ENCODE measurements at places on chromosomes 1 and 21.

GRCh38 chr21:28235169-28235895 lies 757.3 kb downstream of the LTN1 start:
- DNase-seq = peak; percentile 7

GRCh38 chr1:108893141-108893530 lies 16.4 kb downstream of the GPSM2 start:
- DNase-seq = no peak

GRCh38 chr21:41737651-41738324 lies 29.1 kb downstream of the RIPK4 start:
- no peak for DNase-seq

DNA sequence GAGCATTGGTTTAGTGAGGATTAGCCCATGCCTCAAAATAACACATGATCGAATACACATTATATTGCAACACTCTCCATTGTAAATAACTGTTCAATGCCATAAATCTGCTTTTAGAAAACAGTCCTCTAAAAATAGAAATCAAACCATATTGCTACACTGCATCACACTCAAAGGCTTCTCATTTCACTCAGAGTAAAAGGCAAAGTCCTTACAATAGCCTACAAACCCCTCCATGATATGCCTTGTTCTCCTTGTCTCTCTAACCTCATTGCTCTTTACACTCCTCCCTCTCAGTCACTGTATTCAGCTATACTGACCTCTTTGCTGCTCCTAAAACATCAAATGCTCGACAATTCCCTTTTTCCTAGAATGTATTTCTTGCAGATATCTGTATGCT lies 64.2 kb downstream of the CYYR1 start:
- DNase-seq = no peak

DNA sequence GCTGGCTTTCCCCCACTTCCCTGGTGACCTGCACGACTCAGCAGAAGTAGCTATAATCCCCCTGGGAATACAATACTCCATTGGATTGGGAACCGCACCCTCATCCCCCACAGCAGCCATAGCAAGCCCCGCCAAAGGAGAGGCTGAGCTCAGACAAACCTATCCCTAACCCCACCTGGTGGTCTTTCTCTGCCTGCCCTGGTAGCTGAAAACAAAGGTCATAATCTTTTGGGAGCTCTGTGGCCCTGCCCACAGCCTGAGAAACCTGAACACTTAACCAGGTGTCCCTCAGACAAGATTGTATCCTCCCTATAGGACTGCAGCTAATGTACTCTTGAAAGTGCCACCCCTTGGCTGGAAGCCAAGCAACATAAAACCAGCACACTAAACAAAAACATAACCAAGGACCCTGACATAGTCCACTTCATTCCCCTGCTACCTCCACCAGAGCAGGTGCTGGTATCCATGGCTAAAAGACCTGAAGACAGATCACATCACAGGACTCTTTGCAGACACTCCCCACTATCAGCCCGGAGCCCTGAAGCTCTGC lies 71.6 kb upstream of the RUNX1 start:
- no peak for DNase-seq

DNA sequence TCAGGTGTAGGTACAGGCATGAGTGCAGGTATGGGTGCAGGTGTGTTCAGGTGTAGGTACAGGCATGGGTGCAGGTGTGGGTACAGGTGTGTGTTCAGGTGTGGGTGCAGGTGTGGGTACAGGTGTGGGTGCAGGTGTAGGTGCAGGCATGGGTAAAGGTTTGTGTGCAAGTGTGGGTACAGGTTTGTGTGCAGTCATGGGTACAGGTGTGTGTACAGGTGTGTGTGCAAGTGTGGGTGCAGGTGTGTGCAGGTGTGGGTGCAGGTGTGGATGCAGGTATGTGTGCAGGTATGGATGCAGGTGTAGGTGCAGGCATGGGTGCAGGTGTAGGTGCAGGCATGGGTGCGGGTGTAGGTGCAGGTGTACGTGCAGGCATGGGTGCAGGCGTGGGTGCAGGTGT lies 79.4 kb upstream of the ACTL8 start:
- no peak for DNase-seq

- DNase-seq = no peak
Observed at GRCh38 chr1:35190784-35191183, 2.2 kb downstream of the SFPQ start.

- no peak for DNase-seq
Observed at GRCh38 chr1:218371927-218372672, 27.0 kb downstream of the TGFB2 start.
